Cerebellar nuclear complex (tissue), 1 donor: ENCODE measurements at places on chromosomes 4 and X.

GRCh38 chr4:70948665-70949260 lies 44.7 kb upstream of the DCK start:
- no peak for DNase-seq

DNA sequence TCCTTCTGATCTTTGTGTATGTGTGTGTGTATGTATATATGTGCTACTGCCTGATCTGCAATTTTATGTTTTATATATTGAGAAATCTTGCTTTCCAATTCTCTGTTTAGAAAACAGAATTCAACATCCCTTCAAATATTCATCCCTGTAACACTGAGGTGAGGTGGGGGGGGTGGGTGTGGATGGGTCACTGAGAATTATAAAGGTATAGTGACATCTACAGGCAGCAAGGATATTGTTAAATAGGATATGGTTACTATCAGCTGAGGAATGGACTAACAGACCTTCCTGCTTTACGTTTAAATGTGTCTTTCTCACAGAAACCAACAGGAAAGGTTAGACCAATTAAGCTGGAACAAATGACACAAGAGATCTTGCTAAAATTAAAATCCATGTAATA lies 19.0 kb upstream of the MAGEB2 start:
- DNase-seq: no peak

- DNase-seq: no peak
These were observed 76.2 kb upstream of the ESX1 start for GRCh38 chrX:104330966-104331365.

DNA sequence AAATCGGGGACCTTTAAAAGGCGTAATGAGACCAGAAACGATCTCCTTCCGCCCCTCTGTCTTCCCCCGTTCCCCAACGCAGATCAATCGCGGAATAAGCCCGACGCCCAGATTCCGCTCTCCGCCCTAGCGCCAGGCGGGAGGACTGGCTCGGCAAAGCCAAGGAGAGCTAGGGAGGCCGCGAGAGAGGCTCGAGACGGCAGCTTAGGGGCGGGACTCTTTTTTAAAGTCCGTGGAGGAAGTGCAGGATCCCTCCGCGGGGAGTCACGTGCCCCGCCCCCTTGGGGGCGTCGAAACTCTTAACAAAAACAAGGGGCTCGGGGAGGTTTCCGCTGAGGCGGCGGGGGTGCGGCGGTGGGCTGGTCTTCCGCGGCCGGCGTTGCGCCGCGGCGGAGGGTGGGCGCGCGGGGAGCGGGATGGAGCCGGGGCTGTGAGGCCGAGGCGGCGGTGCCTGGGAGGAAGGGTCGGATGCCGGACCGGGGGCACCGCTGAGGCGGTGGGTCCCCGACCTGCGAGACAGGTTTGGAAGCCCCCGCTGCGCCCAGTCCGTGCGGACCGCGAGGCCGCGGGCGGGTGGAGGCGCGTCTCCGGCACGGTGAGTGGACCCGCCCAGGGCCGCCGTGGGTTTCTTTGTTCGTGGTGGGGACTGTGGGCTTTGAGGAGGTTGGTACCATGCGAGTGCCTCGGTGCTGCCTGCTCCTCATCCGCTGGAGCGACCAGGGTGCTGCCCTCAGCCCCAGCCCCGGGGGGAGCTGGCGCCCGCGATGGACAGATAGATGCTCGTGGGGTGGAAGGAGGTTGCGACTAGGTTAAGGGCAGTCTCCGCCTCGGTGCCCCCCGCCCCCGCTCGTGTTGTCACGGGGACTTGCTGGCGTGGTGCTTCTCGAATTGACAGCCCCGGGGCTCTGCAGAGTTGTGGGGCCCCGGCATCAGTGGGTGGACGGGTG lies at the start of gene CCNG2:
CCNG2 (plus strand) TSS at position 296 of the 947 bp plus-strand sequence. CDS start 1,326 bp downstream, outside the sequence.
- no peak for DNase-seq

GRCh38 chr4:102449751-102450352 lies 51.3 kb upstream of the NFKB1 start:
- no peak for DNase-seq

DNA sequence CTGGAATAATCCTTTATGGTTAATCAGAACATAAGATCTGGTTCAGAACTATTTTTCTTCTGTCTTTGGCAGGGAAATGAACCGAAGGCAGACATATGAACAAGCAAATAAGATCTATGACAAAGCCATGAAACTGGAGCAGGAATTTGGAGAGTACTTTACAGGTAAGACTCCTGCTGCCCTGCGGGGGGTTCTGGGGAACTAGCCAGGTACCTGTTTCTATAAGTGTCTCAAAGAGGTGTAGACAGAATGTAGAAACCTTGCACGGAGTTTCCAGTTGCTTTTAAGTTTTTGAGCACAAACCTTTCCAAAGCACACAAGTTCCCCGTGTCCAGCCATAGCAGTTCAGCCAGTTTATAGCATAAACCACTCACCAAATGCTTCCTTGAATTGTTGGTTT lies 56.2 kb downstream of the DLG3 start:
- no peak for DNase-seq

- DNase-seq: no peak
These were observed 226.6 kb downstream of the KDR start for GRCh38 chr4:54898656-54899340.

DNA sequence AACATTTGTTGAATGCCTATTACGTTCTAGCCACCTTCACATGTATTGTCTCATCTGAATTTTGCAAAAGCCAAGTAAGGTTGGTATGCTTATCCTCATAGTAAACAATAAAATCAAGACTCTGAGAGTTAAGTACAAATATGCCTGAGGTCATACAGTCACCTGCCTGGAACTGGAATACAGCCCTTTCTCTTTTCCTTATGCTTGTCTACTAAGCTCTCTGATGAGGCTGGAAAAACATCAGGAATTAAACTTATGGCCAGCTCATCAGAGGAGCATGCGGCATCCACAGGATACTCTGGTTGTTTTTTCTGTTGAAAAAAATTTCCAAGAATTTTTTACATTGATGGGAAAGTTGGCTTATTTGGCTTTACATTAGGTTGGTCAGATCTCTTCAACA lies 35.5 kb downstream of the NCAPG start:
- no peak for DNase-seq

DNA sequence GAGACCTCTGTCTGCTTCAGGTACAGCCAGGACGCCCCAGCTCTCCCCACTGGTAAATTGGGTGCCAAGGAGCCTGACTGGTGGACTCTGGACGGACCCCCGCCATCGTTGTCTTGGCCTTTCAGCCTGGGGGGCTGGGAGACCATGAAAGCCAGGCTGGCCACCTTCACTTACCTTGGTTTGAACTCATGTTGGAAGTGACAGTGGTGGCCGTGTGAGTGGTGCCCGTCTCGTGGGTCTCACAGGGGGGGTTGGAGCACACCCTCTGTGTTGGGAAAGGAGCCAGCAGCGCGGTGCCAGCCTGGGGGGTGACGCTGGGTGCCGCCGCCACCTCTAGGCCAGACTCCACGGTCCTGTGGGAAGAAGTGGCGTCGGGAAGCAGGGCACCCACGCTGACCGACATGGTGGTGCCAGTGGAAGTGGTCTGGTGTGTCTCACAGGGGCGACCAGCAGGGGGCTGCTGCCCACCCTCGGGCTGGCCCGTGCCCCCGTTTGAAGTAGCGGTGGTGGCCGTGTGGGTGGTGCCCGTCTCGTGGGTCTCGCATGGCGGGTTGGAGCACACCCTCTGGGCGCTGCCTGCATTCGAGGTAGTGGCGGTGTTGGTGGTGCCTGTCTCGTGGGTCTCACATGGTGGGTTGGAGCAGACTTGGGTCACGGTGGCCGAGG lies 9.6 kb upstream of the RENBP start:
- DNase-seq: no peak

DNA sequence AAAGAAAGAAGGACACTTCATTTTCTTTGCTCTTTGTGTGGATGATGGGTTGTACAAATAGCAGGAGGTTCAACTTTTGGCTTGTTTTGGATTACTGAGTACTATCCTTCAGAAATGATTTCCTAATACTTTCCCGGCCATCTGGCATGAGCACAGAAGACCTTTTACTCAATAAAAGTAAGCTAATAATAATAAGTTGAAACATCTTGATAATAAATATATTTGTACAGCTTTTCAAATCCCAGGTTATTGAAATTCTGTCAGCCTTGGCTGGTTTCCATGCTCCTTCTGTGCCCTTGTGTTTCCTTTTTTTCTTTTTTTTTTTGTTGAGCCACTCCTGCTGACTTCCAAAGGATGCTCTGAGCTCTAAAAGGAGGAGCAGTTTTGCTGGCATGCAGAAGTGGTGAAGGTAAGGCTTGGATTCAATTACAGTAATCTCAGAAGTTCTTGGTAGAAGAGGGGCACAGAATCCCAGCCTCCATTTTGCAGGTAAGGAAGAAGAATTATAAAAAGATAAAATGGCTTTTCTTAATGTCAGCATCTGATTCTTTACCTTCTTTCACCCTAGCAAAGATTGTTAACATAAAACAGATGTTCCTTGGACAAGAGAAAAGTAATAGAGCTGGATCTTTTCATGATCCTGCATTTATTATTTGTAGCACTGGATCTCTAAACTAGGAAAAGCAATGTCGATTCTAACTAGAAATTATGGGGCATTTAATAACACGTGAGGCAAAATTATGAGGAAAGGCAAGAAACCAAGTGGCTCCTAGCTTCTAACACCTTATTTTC lies 31.9 kb downstream of the REPS2 start:
- no peak for DNase-seq

DNA sequence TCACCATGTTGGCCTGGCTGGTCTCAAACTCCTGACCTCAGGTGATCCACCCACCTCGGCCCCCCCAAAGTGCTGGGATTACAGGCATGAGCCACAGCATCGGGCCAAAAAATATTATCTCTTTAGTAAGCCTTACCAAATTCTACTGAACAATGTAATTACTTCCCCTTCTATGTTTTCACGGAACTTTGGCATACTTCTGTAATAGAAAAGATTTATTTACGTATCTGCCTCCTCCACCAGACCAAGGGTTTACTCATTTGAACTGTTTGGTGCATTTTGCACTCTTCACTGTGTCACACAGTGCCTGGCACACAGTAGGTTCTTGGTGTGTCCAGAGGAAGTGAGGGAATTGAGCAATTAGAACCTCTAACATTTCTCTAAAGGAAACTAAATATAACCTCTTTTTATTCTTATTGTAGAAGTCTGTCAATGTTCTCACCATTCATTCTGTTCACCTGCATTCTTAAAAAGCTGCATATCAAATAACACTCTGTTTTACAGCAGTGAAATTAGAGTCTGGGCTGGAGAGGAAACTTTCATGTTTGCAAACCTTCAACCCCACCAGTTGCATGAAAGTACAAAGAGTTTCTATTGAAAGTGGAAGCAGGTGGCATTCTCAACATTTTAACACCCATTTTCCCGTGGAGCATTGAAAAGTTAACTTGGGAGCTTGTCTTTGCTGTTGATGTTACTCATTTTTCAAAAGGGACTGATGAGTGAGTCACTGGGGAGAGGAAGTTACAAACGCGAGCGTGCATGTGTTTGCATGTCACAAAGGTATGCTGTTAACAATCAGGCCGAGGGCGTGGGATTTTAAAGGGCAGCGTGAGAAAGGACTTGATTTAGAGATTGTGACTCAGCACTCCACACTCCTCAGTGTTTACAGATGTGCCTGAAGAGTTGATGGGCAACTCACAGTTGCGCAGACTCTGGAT lies 314.1 kb downstream of the STK32B start:
- no peak for DNase-seq

DNA sequence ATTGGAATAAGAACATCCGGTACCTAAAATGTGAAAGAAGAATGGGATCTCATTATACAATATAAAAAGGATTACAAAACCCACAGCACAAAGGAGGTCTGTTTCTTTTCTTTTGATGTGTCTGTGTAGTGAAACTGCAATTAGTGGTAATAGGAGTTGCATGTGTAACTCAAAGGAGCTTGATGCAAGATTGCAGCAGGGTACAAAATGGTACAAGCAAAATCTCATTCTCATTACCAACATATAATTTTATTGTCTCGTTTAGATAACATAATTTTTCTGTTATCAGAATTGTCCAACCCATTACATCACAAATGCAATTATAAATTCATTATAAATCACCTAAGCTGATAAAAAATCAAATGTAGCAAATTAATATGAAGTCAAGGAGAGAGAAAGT lies 47.1 kb upstream of the CCSER1 start:
- no peak for DNase-seq

DNA sequence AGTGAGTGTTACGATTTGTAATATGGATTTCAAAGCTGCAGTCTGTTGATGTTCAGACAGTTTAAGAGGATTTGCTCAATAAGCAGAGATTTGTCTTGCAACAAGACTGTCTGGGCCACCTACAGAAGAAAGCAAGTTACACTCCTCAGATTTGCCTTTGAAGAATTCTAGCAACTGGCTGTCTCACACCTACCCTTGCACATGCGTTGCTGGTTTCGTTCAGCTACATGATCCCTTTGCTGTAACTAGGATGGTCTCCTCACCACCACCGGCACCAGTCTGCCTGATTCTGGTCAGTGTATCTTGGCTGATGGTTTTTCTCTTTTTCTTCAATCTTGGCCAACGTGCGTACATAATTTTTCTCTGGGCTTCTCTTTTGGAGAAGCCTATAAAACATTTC lies 172.7 kb upstream of the LCORL start:
- no peak for DNase-seq

- no peak for DNase-seq
These were observed 27.9 kb downstream of the TKTL1 start for GRCh38 chrX:154323537-154323936.

GRCh38 chr4:24042094-24042493 lies 152.2 kb upstream of the PPARGC1A start:
- no peak for DNase-seq

GRCh38 chr4:14215116-14215770 lies 587.7 kb upstream of the BOD1L1 start:
- DNase-seq: no peak

- DNase-seq: no peak
These were observed 128.7 kb downstream of the GABRB1 start for GRCh38 chr4:47160095-47160494.

DNA sequence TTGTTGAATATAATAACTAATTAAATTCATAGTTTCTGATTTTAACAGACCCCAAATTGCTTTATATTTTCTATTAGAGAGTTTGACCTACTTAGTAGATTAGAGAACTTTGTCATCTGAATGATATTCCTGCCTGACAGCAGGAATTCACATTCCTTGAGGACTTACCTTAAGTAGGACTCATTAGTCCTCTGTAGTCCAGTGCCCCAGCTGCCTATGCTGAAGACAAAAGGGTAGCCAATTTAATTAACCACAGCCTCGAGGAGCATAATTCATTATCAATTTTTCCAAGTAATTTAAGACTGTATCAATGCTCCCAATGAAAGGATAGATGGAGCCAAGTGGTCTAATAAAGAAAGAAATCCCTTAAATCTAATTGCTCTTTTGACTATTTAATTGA lies 1405.0 kb upstream of the IGFBP7 start:
- no peak for DNase-seq

GRCh38 chr4:177427192-177427591 lies 15.0 kb downstream of the AGA start:
- DNase-seq: no peak

GRCh38 chrX:97938706-97939105 lies 1055.0 kb downstream of the RPA4 start:
- no peak for DNase-seq

- DNase-seq: no peak
These were observed 38.0 kb upstream of the CRMP1 start for GRCh38 chr4:5930876-5931275.

GRCh38 chr4:184983672-184984356 lies 34.5 kb upstream of the HELT start:
- DNase-seq: no peak

- no peak for DNase-seq
These were observed 290.7 kb upstream of the FAM241A start for GRCh38 chr4:111854494-111855087.
